ENCODE measurements at places on chromosomes 7 and 10.

DNA sequence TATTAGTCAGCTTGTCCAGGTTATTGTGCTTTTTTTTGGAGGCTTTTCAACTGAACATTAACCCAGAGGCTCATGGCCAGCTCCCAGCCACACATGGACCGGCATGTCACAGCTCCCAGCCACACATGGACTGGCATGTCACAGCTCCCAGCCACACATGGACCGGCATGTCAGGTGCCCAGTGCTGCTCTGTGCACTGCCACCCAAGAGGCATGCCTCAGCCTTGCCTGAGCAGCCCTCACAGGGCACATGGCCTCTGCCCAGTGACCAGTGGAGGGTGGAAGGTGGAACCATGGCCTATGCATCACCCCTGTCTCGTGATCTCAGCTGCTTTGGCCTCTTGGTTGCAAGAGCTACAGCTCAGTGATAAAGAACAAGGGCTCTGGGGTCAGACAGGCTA is 119.8 kb downstream of the OAT start:
- DNase-seq, result no peak

DNA sequence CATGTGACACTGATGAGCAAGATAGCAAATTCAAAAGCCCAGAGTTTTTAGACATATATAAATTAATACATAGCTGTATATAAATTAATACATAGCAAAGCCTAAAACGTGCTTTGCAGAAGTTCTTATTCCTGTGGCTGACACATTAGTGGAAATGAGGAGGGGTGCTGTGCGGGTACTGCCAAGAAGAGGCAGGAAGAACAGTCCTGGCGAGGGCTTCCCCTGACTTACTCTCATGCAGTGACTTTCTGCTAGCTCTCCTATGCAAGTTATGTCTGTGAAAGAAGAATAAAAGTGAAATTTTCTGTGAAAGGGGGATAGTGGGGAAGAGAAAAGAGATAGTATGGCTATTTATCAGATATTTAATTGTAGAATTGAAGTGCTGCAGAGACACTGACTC is 27.6 kb downstream of the TWIST1 start:
- DNase-seq, result no peak

- DNase-seq, result no peak
These were observed 48.8 kb upstream of the ECHDC3 start for GRCh38 chr10:11693376-11693775.

DNA sequence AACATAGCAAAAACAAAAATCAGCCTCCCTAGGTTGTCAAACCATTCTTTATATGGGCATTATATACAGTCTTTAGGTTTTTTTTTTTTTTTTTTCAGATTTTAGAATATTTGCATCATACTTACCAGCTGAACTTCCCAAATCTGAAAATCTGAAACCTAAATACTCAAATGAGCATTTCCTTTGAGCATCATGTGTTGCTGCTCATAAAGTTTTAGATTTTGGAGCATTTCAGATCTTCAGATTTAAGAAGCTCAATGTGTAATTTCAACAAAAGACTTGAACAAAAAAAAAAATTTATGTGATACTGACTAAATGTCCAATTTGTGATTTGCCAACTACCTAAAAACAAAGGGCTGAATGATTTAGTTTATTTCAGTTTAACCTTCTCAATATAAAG is 13.6 kb downstream of the FAM3C start:
- no peak for DNase-seq

GRCh38 chr10:22043327-22043633 is 39.8 kb upstream of the DNAJC1 start:
- no peak for DNase-seq

- no peak for DNase-seq
These were observed 20.5 kb downstream of the ZRANB1 start for GRCh38 chr10:124962421-124962820.

DNA sequence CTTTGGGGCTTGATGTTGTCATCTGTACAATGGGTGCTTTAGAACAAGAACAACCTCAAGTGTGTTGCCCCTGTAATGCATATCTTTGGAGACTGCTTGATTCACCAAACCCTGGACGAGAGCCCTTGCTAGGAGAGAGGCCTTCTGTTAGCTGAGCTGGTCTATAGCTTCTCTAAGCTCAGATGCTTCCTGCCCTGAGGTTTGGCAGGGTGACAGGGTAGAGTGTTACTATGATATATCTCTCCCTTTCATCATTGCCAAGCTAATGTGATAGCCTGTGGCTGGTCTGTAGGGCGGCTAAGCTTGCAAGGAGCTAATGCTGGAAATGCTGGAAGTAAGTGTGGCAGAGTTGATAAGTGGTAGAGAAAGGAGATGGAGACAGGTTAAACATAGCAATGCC is 364.1 kb downstream of the RPS24 start:
- DNase-seq, result no peak

DNA sequence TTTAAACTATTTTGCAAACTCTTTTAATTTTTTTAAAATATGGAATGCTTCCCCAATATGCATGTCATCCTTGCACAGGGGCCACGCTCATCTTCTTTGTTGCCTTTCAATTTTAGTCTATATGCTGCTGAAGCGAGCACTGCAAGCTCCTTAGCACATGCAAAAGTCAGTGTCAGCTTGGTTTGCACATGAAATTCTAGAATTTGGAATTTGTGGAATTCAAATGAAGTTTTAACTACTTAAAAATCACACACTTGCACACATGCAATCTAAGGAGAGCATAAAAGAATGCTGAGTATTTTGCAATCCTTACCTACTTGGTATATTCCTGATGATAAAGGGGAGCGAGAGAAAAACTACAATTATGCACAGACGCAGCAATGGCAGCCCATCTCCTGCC is 78.3 kb upstream of the ATP6V0A4 start:
- no peak for DNase-seq

DNA sequence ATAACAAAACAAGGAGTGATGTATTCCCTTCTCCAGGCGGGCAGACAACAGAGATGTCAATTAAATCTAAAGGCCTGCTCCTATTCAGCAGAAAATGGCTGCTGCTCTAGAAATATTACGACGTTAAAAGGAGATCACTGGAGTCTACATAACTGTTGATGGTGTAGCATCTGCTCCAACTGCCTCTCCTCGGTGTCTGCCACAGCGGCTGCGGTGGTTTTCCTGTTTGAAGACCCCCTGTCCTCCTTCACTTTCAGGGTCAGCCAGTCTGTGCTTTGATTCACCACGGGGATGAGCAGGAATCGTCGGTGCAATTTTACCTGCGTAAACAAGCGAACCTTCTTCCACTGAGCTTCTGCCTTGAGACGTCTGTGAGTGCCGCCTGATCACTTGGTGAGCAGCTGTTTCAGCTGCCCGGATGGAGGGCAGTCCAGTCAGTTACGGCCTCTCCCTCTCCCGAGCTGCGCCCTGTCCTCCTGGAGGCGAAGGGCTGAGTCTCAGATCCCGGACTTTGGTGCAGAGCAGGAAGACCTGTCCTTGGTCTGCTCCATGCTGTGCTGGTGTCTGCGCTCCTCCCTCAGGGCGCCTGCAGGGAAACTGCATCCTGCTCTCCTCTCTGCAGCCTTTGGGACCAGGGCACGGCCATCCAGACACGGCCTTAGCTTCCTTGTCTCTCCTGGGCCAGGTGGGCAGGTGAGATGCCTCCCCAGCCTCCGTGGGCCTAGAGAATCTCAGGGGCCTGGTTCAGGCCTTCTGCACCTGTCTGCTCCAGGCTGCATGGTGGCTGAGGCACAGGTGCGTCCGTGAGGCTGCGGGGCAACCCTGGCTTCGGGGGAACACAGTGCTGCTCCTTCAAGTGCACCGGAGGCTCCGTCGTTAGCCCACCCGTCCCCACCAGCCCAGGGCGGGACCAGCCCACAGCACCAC is 326.6 kb downstream of the ADARB2 start:
- DNase-seq, result no peak

GRCh38 chr10:63751836-63752235 is 230.6 kb downstream of the REEP3 start:
- DNase-seq, result no peak

GRCh38 chr10:127883516-127883915 is 9.2 kb downstream of the CLRN3 start:
- no peak for DNase-seq
